Activated B cell treated with CpG ODN at 0.5 μM for 24 hours (primary cell): ENCODE measurements at places on chromosomes 11 and 22. TPM values are rescaled to one million over a fixed set of nuclear protein-coding genes. Genes with fewer than 3 reads are reported as not detected.

- H3K27ac ChIP-seq = no peak overlapping the region
- no peak overlapping the region for H3K4me3 ChIP-seq
- peaks cover 15% of the 10 kb centered on the region for H3K4me1 ChIP-seq
- DNase-seq = no peak
- no peaks in the 10 kb centered on the region for H3K27me3 ChIP-seq
- peaks cover 38% of the 10 kb centered on the region for H3K36me3 ChIP-seq
Measured at GRCh38 chr22:50513175-50513574, 5.2 kb downstream of the NCAPH2 start.

DNA sequence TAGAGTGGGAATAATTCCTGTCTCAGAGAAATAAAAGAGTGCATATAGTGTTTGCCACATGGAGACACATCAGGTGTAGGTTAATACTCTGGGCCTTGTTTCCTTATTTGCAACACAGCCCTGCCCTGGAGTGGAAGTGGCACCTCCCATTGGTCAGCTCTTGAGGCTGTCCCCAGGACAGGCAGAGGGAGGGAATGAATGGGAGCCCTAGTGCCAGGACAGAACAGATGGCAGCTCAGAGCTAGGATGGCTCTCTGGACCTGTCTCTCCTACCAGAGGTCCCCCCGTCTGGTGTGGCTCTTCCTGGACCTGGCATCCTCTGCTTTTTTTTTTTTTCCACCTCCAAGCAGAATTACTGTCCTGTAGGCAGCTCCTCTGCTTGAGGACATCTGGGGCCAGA, 35.6 kb downstream of the LIMK2 start:
- H3K4me3 ChIP-seq = no peak overlapping the region
- H3K36me3 ChIP-seq = peaks cover 5% of the 10 kb centered on the region
- peaks cover 6% of the 10 kb centered on the region for H3K4me1 ChIP-seq
- no peaks in the 10 kb centered on the region for H3K27me3 ChIP-seq
- DNase-seq = no peak
- no peak overlapping the region for H3K27ac ChIP-seq

- H3K36me3 ChIP-seq = no peaks in the 10 kb centered on the region
- DNase-seq = no peak
- H3K27me3 ChIP-seq = peaks cover 23% of the 10 kb centered on the region
- H3K27ac ChIP-seq = no peak overlapping the region
- H3K4me1 ChIP-seq = no peaks in the 10 kb centered on the region
- no peak overlapping the region for H3K4me3 ChIP-seq
Measured at GRCh38 chr11:107710301-107710700, 1.6 kb downstream of the SLN start.

DNA sequence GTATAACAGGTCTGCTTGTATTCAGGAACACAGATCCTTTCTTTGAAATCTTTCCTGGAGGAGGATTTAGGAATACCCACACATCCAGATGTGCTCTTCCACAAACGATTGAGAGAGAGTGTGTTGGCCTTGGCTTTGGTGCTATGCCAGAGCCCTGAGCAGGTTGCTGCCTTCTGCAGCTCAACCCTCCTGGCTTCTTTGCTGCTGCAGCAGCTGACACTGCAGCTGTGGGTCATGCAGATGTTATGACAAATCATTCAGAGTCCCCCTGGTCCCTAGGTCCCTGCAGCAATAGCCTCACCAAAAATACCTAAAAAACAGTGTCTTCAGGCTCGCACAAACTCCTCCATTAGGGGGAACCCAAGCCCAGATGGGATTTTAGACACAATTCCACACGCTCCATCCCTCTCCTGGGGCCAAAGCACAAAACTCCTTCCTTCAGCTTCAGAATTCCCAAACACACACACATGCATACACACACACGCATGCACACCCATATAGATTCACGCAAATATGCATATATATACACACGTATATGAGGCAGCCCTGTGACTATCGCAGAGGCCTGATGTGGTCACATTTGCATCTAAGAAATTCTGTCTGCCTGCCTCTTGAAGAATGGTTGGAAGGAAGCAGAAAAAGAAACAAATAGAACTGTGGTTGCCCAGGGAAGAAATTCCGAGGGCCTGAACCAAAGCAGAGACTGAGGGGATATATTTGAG, 35.4 kb downstream of the SLN start:
- H3K27ac ChIP-seq = no peak overlapping the region
- no peaks in the 10 kb centered on the region for H3K36me3 ChIP-seq
- DNase-seq = no peak
- no peaks in the 10 kb centered on the region for H3K27me3 ChIP-seq
- H3K4me1 ChIP-seq = no peaks in the 10 kb centered on the region

GRCh38 chr22:23062616-23063538, 7.4 kb upstream of the GNAZ start:
- peak; percentile 3 for DNase-seq
- H3K36me3 ChIP-seq = no peaks in the 10 kb centered on the region
- H3K4me3 ChIP-seq = no peak overlapping the region
- H3K27ac ChIP-seq = no peak overlapping the region

DNA sequence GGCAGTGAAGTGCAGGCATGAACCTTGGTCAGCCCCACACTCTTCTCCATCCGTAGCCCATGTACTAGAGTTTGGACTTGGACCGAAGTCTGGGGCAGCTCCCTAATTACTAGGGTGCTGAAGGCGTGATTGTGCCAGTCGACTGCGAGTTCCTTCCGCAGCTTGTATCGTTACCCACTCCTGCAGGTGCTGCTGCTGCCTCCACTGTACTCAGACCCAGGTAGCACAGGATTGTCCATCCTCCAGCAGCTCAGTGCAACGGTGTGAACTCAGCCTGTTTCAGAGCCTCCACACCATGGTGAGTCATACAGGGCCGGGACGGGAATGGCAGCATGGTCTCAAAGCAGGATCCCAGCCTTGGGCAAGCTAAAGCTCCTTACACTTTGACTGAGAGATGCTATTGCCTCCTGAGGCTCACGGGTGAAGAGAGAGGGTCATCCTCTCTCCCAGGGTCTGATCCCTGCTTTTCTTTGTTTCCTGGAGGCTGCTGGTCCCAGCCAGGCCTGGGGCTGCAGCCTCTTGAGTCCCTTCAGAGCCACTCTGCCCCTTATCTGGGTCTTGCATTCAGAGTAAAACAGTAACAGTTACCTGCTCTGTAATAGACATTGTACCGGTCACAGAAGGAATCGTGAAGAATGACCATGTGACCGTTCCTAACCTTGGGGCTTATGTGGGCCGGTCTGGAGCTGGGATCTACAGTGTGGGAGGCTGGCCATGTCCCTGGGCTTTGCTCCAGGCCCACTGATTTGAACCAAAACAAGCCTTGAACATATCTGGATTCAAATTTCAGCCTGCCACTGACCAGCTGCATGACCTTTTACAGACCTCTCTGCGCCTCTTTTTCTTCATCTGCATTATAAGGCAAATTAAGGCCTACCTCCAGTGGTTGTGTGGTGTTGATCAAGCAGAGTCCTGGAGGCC, 1.7 kb downstream of the TKFC start:
- peak overlapping the region; percentile 93 for H3K27ac ChIP-seq
- no peak for DNase-seq
- H3K4me1 ChIP-seq = peaks cover 51% of the 10 kb centered on the region
- H3K27me3 ChIP-seq = no peaks in the 10 kb centered on the region
- peaks cover 30% of the 10 kb centered on the region for H3K36me3 ChIP-seq

DNA sequence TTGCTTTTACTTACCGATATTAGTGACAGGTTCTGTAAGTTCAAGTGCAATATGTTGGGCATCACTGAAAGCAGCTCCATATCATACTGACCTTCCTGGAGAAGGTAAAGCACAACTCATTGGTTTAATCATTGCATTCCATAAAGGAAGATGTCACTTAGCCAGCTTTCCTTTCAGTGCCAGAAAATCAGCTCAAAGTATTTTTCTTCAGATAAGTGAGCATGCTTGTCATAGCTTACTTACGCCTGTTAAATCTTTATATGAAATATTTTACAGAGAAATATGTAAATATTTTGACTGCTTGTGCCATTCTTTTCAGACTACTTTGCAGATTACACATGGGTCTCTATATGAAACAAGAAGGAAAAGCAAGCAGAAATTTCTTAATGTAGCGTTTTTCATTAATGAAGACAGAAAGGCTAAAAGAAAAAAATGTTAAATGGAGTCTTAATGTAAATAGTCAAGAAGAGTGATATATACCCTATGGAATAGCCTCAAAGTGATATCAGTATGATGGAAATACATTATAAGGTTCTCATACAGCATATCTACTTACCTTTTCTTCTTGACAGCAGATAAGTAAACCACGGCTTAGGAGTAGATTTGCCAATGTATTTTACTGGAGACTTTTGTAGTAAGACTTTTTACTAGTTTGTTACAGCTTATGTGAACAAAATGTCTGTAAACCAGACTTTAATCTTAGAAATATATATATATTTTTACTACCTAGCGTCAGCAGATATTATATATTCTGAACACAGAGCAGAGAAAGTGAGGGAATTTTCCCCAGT, 649.7 kb downstream of the METTL15 start:
- DNase-seq = no peak
- H3K4me1 ChIP-seq = no peaks in the 10 kb centered on the region
- H3K36me3 ChIP-seq = no peaks in the 10 kb centered on the region
- no peak overlapping the region for H3K4me3 ChIP-seq

- H3K27me3 ChIP-seq = no peaks in the 10 kb centered on the region
- H3K36me3 ChIP-seq = peaks cover 59% of the 10 kb centered on the region
- no peak overlapping the region for H3K27ac ChIP-seq
- no peak overlapping the region for H3K4me3 ChIP-seq
- no peaks in the 10 kb centered on the region for H3K4me1 ChIP-seq
Measured at GRCh38 chr11:47415949-47416472, 7.6 kb downstream of the SLC39A13 start.

DNA sequence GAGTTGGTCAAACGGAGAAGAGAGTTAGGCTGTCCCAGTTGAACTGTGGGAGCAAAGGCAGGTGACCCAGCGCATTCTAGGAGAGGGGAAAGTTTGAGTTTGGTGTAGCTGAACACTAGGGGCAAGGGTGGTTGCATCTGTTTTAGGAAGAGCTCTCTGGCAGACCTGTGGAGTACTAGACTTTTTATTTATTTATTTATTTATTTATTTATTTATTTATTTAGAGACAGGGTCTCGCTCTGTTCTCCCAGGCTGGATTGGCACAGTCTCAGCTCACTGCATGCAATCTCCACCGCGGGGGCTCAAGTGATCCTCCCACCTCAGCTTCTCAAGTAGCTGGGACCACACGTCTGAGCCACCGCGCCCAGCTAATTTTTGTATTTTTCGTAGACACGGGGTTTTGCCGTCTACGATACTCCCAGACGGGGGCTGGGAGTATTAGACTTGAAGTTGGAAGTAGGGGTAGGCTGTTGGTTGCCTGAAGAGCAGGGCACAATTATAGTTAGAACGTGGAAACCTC, 950 bp upstream of the ACER3 start:
- H3K4me1 ChIP-seq = peaks cover 45% of the 10 kb centered on the region
- peak overlapping the region; percentile 78 for H3K4me3 ChIP-seq
- no peak for DNase-seq
- peak overlapping the region; percentile 47 for H3K27ac ChIP-seq

GRCh38 chr11:5524756-5525155, 8.3 kb upstream of the UBQLNL start:
- no peak for DNase-seq
- H3K36me3 ChIP-seq = no peaks in the 10 kb centered on the region
- peaks cover 3% of the 10 kb centered on the region for H3K27me3 ChIP-seq

- H3K27ac ChIP-seq = no peak overlapping the region
- no peaks in the 10 kb centered on the region for H3K4me1 ChIP-seq
- no peaks in the 10 kb centered on the region for H3K36me3 ChIP-seq
- DNase-seq = no peak
- H3K27me3 ChIP-seq = peaks cover 2% of the 10 kb centered on the region
- H3K4me3 ChIP-seq = no peak overlapping the region
Measured at GRCh38 chr11:123838659-123839058, 32.5 kb upstream of the OR6M1 start.

GRCh38 chr11:77035580-77035979, 1.4 kb downstream of the B3GNT6 start:
- no peak overlapping the region for H3K4me3 ChIP-seq
- H3K27me3 ChIP-seq = peaks cover 27% of the 10 kb centered on the region
- no peak for DNase-seq
- H3K36me3 ChIP-seq = no peaks in the 10 kb centered on the region
- peaks cover 13% of the 10 kb centered on the region for H3K4me1 ChIP-seq
- H3K27ac ChIP-seq = no peak overlapping the region

GRCh38 chr11:26231252-26231661, 100.7 kb upstream of the ANO3 start:
- H3K27me3 ChIP-seq = no peaks in the 10 kb centered on the region
- no peak for DNase-seq
- no peaks in the 10 kb centered on the region for H3K36me3 ChIP-seq
- H3K4me1 ChIP-seq = peaks cover 4% of the 10 kb centered on the region

DNA sequence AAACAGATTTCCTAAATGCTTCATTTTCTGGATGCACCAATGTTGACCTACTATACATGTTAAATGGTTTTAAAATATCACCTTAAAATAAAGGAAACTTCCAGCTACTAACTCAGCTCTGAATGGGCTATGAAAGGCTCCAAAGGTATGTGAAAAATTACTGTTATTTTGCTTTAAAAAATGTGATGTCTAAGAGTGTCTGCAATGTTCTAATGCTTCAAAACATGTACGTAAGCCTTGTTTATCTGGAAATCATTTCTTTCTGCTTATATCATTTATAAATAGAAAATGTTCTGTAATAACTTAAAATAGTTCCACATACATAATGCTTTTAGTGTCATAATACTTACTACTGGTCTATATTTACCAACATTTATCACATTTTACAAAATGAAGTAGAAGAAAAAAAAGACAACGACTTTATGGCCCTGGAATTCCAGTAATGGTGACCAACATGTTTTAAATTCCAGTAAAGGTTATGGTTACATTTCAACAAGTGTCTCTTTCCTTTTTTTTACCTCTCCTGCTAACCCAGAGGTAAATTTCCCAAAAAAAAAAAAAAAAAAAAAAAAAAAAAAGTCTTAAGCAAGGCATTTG, 2.5 kb downstream of the BDNF start:
- peaks cover 27% of the 10 kb centered on the region for H3K4me1 ChIP-seq
- peaks cover 46% of the 10 kb centered on the region for H3K27me3 ChIP-seq
- H3K4me3 ChIP-seq = no peak overlapping the region
- DNase-seq = no peak
- H3K27ac ChIP-seq = no peak overlapping the region

DNA sequence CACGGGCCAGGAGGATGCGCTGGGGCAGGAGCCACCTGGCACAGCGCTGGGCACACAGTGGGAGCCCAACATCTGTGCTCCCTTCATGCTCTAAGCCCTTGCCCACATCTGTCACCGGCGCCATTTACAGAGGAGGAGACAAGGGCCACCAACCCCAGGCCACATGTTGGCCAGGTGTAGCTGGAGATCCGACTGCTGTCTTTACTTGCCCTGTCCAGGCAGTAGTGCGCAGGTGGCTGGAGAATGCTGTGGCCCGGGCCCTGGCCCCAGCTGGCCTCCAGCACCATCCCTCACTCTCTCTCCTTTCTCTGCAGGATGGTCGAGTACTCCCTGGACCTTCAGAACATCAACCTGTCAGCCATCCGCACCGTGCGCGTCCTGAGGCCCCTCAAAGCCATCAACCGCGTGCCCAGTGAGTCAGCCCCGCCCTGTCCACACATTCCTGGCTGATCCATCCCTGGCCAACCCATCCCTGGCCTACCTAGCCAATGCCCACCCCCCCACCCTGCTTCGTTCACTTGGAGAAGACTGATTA, 48.5 kb downstream of the CACNA1I start:
- peaks cover 40% of the 10 kb centered on the region for H3K27me3 ChIP-seq
- DNase-seq = no peak
- no peak overlapping the region for H3K27ac ChIP-seq
- peaks cover 4% of the 10 kb centered on the region for H3K4me1 ChIP-seq
- H3K36me3 ChIP-seq = no peaks in the 10 kb centered on the region

IRAG1 gene
- total RNA-seq = not detected in 2 replicates

LMO1 gene
- not detected in 2 replicates for total RNA-seq

CLDN5 gene
- not detected in 2 replicates for total RNA-seq

AHNAK gene
- total RNA-seq = 246 and 248 TPM in 2 replicates

RAB30 gene
- total RNA-seq = 160 and 173 TPM in 2 replicates

RCOR2 gene
- not detected in 2 replicates for total RNA-seq

ADAMTS15 gene
- total RNA-seq = not detected in 2 replicates

CDC42EP2 gene
- total RNA-seq = 0.18 and 0.83 TPM in 2 replicates
